Liver (tissue), 10 donors: ENCODE measurements at places on chromosomes 12 and 14.

DNA sequence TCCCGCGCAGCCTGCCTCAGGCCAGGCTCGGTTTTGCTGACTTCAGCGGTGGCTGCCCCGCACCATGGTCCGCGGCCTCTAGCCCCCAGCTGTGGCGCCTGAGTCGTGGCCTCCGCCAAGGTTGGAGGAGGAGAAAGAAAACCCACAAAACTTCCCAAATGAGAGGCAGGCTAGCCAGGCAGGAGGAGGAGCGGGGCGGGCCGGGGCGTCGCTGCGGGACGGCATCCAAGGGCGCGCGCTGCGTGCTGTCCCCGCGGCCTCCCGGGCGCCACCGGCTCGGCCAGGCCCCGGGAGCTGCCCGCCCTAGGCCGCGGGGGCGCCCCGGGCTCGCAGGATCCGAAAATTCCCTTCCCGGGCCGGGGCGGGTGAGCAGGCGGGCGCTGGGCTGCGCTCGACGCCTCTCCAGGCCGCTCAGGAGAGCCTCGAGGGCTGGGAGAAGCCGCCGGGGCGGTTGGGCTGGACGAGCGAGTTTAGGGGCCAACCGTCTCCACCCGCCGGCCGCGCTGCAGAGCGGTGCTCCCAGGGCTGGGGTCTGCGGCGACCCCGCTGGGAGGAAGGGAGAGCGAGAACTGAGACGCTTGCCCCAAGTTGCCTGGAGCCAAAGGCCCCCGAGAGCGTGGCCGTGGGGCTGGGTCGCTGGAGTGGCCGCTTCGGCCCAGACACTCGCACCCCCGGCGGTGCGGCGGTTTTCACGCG is at the start of gene EFS:
EFS (minus strand) TSS at position 137 of the 696 bp plus-strand sequence. CDS start 147 bp downstream, outside the sequence.
- DNase-seq = no peak

DNA sequence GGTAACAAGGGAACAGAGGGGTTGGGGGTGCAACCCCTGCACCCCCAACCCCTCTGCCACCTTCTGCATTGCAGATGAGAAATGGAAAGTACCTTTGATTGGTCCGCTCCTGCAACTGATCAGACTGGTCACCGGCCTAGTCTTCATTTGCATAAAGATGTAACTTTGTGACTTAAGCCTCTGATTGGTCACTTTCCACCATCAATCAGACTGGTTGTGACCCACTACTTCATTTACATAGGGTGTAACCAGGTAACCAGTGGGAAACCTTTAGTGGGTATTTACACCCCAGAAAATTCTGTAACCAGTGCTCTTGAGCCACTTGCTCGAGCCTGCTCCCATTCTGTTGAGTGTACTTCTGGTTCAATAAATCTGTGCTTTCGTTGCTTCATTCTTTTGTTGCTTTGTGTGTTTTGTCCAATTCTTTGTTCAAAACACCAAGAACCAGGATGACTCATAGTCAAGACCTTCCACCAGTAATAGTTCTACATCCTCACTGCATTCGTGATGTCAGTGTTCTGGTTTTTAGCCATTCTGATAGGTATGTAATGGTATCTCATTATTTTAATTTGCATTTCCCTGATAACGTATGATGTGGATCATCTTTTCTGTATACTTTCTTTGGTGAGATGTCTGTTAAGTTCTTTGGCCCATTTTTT is 30.8 kb downstream of the LEMD3 start:
- DNase-seq = no peak

DNA sequence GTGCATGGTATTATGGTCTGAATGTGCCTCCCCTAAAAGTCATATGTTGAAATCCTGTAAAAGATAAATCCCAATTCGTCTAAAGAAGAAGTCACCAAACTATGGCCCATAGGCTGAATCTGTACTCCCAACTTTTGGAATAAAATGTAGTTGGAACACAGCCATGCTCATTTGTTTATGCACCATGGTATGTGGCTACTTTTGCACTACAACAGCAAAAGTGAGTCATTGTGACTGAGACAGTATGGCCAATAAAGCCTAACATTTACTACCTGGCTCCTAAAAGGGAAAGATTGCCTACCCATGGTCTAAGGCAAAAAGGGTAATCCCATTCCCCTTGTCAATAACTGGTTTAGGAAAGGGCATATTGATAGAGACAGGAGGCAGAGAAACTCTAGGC is 101.8 kb downstream of the LRIG3 start:
- no peak for DNase-seq

- no peak for DNase-seq
These were observed 7.5 kb upstream of the ALDH2 start for GRCh38 chr12:111759271-111759670.

GRCh38 chr12:69555461-69555860 is 29.8 kb upstream of the CCT2 start:
- DNase-seq = no peak

GRCh38 chr14:74509587-74510222 is 16.1 kb downstream of the ISCA2 start:
- DNase-seq = no peak

GRCh38 chr14:98008381-98009113 is 1211.4 kb downstream of the VRK1 start:
- DNase-seq = no peak

DNA sequence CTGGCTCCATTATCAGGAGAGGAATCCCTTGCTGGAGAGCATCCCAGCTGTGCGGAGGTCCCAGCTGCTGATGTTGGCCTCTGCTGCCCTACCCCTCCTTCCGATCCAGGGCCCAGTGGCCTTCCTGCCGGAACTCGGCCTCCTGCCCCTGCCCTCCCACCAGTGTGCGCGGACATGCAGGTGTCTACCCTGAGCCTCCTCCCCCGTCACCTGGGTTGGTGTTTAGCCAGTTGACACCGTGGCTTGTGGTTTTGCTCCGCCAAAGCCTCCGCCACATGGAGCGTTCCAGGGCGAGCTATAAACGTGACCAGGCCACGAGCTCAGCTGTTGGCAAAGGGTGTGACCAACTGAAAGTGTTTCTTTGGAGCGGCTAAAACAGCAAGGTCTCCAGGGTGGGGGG is 1104.3 kb downstream of the BCL11B start:
- DNase-seq = no peak

DNA sequence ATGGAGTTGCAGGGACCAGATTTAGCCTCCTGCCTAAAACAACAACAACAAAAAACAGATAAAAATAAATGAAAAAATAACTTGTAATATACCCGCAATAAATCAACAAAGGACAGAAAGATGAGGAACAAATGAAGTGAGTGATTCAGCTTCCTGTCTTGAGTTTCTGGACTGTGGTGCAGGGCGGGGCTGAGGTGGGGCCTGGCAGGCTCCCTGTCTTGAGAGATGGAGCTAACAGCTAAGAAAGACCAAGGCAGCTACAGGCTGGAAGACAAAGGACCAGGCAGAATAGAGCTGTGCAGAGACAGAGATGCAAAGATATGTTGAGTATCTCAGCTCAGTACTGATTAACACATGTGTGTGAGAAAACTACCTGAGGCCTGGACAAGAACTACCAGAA is 879.2 kb downstream of the AACS start:
- no peak for DNase-seq

GRCh38 chr14:64763801-64764621 is 59.8 kb downstream of the PLEKHG3 start:
- no peak for DNase-seq

GRCh38 chr14:105448706-105449111 is 25.9 kb upstream of the CRIP2 start:
- peak; percentile 69 for DNase-seq

GRCh38 chr12:104049278-104049902 is 597 bp downstream of the GLT8D2 start:
- no peak for DNase-seq

GRCh38 chr14:52039124-52039815 is 29.6 kb downstream of the NID2 start:
- DNase-seq = no peak

DNA sequence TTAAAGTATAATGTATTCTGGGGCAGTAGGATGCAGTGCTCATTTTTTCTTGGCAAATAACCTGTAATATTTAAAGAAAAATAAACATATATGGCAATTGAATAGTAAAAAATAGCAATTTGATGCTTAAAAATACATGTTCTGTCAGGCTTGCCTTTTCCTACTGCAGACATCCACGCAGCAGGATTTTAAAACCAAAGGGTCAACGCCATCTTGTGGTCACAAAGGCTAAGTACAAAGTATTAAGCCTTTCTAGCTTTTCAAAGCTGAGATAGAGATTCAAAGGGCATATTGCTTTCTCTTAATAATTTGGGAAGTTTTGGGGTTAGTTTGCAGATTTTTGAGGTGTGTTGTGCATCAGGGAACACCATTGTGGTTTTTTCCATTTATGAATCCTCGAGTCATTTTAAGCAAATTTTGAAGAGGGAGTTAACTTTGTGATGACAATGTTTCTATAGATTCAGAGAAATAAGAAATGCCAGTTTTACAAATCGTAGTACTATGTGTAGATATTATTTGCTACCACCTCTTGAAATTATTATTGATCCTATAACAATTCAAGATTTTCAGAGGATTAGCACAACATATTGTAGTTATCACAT is 4.7 kb upstream of the CCER1 start:
- no peak for DNase-seq

DNA sequence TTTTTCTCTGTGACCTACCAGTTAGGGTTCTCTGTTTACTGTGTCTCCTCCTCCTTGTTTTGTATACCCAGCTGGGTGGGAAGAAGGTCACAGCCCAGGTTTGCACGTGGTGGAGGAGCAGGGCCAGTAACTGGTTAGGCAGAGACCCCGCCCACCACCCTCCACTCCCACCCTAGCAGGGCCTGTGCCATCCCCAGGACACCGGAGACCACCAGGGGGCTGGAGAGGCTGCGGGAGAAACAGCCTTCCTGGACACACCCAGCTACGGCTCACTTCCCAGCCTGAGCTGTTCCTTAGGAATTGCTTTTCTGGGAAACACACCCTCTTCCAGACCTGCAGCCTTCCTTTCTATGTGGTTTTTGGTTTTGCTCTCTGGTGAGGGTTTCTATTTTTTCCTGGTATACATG is 21.1 kb downstream of the BDKRB2 start:
- DNase-seq = no peak

DNA sequence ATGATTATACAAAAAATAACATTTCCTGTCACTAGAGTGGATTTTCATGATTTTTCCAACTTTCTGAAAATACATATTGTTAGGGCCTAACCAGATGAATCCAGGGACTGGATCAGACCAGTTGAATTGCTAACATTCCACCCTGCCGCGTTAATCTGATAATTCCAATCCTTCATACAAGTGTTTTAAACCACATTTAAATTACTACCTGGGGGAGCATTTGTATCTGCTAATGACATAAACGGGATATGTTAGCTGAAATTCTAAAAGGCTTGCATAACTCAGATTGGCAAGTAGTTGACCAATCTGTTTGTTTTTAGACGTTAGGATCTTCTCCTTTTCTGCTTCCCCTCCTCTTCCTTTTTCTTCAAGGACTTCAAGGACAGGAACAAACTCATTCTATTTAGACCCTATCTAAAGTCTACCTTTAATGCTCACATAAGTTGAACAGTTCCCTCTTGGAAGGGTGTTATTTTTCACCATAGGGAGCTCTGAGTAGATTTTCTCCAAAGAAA is 239.0 kb downstream of the ADAMTS20 start:
- DNase-seq = no peak

DNA sequence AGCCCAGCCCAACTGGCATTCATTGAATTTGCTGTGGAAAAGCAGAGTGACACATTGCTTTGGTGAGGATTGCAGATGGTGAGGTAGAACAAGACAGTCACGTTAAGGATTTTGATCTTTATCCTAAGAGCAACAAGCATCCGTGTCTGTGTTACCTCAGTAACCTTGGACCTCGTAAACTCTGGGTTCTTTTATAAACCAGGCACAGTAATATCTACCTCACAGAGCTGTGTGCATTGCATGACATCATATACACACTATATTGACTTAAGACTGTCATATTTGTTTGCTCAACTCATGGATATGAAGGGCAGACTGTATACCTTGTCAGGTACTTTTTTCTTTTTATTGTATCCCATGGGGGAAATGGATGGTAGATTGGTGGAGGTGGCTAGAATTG is 156.2 kb downstream of the ETV6 start:
- no peak for DNase-seq

- DNase-seq = no peak
These were observed 1069.5 kb downstream of the VRK1 start for GRCh38 chr14:97866664-97867063.

GRCh38 chr14:69312608-69313007 is 52.6 kb downstream of the GALNT16 start:
- no peak for DNase-seq

DNA sequence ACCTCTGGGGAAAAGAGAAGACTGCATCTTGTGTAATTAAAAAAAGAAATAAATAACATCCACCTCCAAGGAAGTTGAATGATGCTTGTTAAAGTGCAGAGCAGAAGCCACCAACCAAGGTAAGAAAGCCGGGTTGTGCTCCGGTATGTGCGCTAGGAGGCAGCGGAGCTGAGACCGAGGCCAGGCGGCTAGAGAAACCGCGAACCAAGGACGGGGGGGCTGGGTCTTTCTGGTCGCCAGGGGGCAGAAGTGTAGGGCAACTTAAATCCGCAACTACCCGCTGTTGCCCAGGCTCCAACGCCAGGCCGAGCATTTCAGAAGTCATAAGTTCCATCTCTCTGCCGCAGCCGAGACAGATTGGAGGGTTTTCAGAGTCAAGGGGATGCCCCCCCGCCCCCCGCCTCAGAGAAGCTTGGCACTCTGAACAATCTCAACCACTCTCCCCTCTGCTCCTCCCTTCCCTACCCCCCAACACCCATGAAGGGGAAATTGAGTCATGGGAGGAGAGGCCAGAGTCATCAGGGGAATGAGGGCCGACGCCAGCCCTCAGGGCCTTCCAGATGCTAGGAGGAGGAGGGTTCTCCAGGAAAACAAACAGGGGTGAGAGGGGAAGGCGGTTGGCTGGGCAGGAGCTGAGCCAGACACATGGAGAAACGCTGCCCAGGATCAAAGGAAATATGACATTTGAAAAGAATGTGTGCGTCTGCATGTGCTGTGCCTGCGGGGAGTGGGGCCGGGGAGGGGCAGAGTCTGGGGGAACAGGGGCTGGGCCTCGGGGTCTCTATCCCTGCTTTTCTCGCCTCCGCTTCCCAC is 2.2 kb upstream of the NFATC4 start:
- DNase-seq = peak; percentile 79

DNA sequence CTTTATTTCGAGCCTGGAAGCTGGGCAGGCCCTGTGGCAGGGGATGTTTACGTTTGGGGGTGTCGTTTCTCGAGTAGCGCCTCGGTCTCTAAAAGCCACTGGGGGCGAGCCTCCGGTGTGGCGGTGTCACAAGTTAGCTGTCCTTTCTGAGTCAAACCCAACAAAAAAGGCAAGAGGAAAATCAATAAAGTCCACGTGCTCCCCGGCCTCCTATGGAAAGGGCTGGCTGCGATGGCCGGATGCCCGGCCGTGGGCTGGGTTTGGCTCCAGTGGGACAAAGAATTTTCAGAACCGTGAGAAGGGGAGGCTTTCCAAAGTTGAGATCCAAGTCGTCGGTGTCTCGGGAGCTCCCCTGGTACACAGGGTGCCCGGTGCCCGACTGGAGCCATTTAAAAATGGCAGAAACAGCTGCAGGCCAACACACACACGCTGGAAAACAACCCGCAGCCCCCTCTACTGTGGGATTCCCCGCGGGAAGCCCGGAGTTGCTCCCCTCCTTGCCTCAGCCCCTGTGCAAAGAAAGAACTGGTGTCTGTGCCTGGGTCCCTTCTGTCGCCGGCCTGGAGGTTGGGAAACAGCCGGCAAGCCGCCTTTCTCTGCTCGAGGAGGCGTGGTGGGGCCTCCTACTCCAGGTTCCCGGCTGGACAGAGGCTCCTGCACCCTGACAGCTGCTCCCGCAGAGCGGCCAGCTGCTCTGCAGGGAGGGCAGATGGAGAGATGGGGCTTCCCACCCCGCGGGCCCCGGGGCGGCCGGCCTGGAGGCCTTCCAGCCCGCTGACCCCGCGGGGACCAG is 1.9 kb downstream of the BCL7A start:
- peak; percentile 56 for DNase-seq
